Stimulated activated CD8-positive, alpha-beta memory T cell treated with anti-CD3 and anti-CD28 coated beads, Interleukin-15, amount 100 ng/mL, for 1 hour (primary cell): ENCODE measurements at places on chromosomes 12 and 14.

- DNase-seq = no peak
Observed at GRCh38 chr14:99274346-99275221, 2.6 kb upstream of the BCL11B start.

- DNase-seq = no peak
Observed at GRCh38 chr12:49059299-49060171, 1.1 kb downstream of the KMT2D start.

DNA sequence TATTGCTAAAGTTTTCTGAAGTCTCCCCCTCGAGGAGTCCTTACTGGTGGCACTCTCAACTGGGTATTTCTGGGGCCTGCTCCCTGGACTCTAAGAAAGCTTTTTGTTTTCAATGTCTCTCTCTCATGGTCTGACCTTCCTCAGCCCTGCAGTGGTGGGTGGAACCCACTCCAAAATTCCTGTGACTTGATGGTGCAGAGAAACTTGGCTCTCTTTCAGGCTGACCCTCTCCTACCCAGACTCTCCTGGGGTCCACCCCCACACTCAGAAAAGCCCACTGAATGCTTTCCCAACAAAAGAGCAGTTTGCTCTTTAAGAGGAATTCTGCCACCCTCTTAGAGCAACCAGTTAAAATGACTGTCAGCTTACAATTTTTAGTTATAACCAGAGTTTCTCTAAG is 967 bp upstream of the PTCSC3 start:
- DNase-seq = no peak

DNA sequence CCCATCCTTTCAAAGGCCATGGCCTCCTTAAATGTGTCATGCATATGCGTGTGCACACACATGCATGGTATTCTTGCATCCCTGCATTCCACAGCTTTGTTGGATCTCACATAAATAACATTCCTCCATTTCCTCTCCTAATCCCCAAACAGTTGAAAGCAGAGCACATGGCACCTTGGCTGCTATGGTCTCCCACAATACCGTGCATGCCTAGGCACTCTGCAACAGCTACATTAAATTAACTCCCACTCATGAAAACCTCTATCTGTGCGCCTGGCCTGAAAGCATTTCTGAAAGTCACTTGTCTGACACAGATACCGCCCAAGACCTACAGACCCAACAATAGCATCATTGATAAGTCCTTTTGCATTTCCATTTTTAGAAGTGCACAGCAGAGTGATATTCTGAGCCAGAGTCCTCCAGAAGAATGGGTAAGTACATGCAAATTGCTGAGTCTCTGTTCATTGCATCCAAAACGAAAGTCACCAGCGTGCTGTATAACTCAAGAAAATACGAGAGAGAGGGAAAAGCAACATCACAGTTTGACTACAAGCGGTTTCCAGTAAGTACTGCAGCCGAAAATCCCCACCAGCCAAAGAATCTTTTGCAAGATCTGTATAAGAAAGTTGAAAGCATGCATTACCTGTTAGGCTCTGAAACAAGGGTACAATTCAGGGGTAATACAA is 436 bp downstream of the ASB2 start:
- no peak for DNase-seq

GRCh38 chr14:52268279-52269061 is 972 bp downstream of the PTGDR start:
- DNase-seq = no peak

GRCh38 chr12:82896979-82897378 is 210.3 kb downstream of the TMTC2 start:
- no peak for DNase-seq

DNA sequence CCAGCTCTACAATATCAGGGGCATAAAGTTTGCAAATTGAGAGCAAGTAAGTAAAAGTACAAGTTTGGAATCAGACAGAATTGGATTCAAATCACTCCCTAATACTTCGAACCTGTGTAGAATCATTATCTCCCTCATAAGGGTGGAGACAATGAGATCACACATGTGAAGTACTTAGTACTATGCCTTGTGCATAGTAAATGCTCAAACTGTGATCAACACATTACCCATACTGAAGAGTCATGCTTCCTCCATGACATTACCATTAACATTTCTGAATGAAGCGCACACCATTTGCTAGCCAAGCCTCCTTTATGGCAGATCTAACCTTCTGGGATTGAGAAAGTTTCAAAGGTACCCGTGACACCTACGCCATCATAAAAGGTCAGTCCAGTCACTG is 26.6 kb upstream of the NRDE2 start:
- no peak for DNase-seq

- no peak for DNase-seq
Observed at GRCh38 chr14:93944348-93945069, 17.4 kb downstream of the FAM181A start.

- no peak for DNase-seq
Observed at GRCh38 chr12:124592050-124592449, 24.6 kb upstream of the NCOR2 start.

- DNase-seq = no peak
Observed at GRCh38 chr12:29702972-29703371, 80.8 kb downstream of the TMTC1 start.

GRCh38 chr14:35855876-35856481 is 29.8 kb downstream of the BRMS1L start:
- no peak for DNase-seq

- no peak for DNase-seq
Observed at GRCh38 chr14:88299865-88300530, 23.1 kb downstream of the KCNK10 start.

DNA sequence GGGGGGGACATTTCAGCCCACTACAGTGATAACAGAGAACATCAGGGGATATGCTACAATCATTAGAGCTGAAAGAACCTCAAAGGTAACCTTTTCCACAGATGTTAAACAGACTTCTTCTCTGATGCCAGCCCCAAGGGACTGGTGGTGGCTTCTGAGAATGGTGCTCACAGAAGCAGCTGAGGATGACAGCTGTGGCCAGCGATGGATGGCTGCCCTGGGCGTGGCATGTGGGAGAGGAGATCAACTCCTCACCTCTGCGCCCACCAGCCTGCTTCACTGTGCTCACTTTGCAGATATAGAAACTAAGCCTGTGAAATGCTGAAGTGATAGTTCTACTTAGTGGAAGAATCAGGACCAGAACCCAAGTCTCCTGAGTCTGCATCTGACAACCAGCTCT is 33.0 kb downstream of the FOXN3 start:
- DNase-seq = no peak

- DNase-seq = no peak
Observed at GRCh38 chr14:67413806-67414769, 2.1 kb upstream of the PLEK2 start.

DNA sequence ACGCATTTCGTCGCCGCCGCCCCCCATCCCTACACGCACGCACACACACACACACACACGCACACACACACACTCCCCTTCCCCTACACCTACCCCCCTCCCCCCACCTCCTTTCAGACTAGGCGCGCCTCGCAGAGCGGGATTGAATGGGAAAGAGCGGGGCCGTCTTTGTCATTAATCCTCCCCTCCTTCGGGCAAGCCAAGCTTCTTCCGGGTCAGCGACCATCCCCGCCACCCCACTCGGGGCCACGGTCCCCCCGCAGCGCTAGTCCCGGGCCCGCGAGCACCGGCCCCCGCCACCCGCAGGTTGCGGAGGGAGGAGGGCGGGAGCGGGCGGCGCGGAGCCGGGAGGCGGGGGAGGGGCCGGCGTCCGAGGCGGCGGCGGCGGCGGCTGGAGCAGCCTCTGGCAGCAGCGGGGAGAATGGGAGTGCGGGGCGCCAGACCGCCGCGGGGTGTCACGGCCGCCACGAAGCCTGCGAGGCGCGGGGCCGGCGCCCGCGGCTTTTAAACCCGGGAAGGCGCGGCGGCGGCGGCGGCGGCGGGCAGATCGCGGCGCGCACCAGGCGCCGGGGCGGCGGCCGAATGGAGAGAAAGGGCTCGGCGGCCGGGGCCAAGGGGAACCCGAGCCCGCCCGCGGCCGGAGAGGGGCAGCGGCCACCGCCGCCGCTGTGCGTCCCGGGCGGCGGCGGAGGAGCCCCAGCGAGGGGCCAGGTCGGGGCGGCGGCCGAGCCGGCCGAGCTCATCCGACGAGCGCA is at the start of gene TTC9:
TSS of gene TTC9 (plus strand) at position 369 of the 755 bp plus-strand sequence. CDS start at position 583, 214 bp downstream.
- no peak for DNase-seq

DNA sequence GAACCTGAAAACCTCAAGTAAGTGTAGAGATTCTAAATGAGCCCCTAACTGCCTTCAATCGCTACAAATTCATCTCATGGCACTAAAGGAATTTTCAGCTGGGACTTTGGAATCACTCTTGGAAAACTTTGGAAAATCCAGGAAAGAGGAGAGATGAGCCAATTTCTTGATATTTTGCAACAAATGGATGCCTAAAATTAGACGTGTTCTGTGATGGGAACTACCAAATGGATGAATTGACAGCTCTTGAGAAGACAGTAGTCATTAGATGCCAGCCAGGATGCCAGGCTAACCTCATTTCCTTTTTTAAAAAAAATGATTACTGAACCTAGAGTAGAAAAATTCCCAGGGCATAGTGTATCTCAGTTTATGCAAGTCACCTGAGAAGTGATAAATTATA is 78.3 kb downstream of the NPAS3 start:
- DNase-seq = no peak

- DNase-seq = peak; percentile 34
Observed at GRCh38 chr14:75709207-75709812, 48.3 kb downstream of the TTLL5 start.

DNA sequence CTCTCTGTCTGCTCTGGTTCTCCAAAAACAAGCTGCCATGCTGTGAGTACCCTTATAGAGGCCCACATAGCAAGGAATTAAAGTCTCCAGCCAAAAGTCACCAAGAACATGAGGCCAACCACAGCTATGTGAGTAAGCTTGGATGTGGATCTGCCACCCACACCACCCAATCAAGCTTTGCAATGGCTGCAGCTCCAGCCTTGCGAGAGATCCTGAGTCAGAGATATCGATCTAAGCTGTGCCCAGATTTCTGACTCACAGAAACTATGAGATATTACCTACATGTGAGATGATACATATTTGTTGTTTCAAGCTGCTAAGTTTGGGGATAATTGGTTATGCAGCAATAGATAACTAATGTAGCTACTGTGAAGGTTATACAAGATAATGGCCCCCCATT is 15.5 kb upstream of the TMEM233 start:
- DNase-seq = no peak

DNA sequence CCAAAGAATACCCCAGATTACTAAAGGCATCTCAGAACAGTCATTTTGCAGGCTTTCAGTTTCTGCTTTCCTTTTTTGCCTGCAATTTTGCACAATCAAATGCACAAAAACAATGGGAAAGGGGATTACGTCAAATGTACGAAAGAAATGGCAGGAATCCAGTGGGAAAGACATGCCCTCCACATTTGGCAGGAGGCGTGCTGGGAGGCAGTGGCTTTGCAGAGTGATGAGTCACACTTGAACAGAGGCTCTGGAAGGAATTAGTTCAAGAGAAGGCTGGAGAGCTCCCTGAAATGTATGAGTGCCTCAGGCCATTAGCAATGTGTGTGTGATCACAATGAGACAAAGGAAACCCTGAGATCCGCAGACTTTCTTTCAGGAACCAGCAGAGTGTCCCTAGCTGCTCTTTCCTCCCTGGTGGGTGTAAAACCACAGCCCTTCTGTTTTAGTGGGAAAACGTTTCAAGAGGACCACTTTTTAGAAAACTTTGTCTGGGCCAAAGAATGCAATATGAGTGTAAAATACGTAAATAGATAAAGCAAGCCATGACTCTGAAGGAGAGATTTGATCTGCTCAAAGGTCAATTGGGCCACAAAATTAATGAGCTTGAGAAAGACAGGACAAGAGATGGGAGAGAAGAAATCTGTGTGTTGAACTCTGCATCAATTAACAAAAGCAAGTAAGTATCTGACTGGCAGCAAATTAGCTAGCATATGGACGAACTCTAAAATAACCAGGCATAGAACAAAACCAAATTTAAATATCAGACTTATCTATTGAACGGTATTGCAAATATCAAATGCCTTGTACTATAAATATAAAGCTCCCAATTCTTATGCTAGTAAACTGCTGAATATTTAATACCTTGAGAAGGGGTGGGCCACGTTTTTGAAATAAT is 155.4 kb upstream of the PDE3A start:
- no peak for DNase-seq

DNA sequence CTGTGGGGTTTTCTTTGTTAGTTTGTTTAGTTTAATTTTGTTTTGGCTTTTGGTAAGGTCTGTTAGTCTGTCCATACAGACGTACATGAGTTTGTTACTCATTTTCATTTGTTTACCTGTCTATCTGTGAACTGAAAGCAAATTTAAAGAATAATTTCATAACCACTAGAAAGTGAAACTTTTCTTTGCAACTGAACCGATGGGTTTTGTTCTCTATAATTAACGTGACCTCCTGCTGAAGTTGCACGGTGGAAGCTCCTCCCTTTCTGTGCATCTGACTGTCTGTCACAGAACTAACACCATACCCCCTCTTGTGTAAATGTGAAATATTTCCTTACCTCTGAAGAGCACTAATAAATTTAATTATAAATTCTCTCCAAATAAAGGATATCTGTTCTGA is 595.5 kb downstream of the GALC start:
- DNase-seq = no peak

DNA sequence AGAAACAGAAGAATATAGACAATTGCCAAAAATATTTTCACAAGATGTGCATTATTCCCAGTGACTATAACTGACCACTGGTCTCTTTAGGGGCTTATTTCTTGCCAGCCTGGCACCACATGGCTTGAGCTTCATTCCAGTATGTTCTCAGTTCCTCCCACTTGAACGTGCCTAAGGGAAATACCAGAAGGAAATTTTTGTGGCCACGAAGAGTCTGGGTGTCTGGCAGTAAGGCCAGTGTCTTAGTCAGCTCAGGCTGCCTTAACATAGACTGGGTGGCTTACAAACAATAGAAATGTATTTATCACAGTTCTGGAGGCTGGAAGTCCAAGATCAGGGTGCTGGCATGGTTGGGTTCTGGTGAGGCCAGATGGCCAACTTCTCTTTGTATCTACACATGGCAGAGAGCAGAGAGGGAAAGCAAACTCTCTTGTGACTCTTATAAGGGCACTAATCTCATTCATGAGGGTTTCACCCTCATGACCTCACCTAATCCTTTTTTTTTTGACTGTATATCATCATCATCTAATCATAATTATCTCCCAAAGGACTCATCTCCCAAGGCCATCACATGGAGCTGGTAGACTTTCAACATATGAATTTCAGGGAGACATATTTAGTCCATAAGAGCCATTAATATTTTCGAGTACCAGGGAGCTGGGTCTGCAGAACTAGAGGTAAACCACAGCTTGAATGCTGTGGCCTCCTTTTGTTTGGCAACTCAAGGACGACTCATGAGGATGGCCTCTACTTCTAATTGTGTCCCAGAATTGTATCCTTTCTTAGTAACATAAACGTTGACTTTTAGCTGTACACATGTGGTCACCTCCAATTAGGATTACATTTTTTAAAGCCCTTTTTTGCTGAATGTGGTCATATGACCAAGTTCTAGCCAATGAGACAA is 5.1 kb upstream of the SMOC1 start:
- DNase-seq = no peak

DNA sequence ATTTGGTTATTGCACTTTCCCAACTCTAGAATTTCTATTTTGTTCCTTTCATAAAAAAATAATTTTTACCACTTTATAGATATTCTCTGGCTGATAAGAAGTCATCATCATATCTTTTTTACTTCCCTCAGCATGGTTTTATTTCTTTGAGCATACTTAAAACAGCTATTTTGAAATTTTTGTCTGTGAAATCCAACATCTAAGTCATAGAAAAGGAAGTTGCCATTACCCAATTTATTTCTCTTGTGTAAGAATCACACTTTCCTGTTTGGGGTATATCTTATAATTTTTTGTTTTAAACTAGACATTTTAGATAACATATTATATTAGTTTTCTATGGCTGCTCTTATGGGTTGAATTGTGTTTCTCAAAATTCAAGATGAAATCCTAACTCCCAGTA is 400.2 kb upstream of the OR4E1 start:
- DNase-seq = no peak
